Pulmonary artery endothelial cell (primary cell): ENCODE measurements at places on chromosomes 7 and 10. TPM values are rescaled to one million over a fixed set of nuclear protein-coding genes. Genes with fewer than 3 reads are reported as not detected.

GRCh38 chr10:13271552-13272163 lies 28.2 kb downstream of the PHYH start:
- no peak for DNase-seq

DNA sequence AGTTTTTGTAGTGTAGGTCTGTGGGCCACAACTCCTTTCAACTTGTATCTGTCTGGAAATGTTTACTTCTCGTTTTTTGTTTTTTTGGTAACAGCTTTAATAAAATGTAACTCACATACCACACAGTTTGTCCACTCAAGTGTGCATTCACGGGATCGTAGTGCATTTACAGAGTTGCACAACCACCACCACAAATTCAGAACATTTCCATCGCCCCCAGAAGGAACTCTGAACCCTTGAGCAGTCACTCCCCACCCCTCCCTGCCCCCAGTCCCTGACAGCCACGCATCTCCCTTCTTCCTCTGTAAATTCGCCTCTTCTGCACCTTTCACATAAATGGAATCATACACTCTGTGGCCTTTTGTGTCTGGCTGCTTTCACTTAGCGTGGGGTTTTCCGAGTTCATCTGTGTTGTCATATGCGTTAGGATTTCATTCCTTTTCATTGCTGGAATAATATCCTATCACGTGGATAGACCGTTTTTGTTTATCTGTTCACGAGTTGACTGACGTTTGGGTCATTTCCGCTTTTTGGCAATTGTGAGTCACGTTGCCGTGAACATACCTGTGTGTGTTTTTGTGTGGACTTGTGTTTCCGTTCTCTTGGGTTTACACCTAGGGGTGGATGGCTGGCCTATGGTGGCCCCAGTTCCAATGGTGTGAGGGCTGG lies 10.3 kb downstream of the JAKMIP3 start:
- no peak for DNase-seq

- no peak for DNase-seq
Observed at GRCh38 chr7:21064698-21065648, 278.3 kb upstream of the SP8 start.

The PLXNA4 gene
- 12.5 and 15.5 TPM in 2 replicates for total RNA-seq
